Fibroblast of villous mesenchyme (primary cell): ENCODE measurements at places on chromosomes 4 and X. TPM values are rescaled to one million over a fixed set of nuclear protein-coding genes. Genes with fewer than 3 reads are reported as not detected.

Gene NDST4
- not detected in 2 replicates for total RNA-seq

- peak; percentile 45 for DNase-seq
These were observed 89.0 kb downstream of the LUZP4 start for GRCh38 chrX:115378471-115378870.

Gene NXF2B
- not detected in 2 replicates for total RNA-seq

Gene CXCR3
- not detected in 2 replicates for total RNA-seq

- peak; percentile 7 for DNase-seq
These were observed 288.5 kb downstream of the ASMT start for GRCh38 chrX:1903236-1903935.

Gene COL4A5
- 30.0 and 47.1 TPM in 2 replicates for total RNA-seq

DNA sequence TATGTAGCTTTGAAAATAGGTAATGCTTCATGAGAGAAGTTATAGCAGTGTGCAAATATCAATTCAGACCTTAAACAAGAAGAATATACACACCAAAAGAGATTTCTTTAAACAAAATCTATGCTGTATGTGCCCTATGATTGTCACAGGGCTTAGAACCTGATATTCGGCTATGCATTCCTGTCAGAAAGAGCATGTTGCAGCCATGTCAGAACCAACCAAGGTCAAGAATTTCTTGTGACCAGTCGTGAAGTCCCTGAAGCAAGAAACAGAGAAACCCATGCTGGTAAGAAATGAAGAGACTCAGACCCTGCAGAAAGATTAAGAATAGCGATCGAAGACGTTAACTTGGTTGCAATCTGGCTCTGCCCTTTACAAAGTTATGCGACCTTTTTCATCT is 210.3 kb upstream of the SPIN4 start:
- no peak for DNase-seq

Gene SOX3
- total RNA-seq: not detected in 2 replicates

GRCh38 chr4:2274320-2275043 is 12.6 kb upstream of the MXD4 start:
- no peak for DNase-seq

DNA sequence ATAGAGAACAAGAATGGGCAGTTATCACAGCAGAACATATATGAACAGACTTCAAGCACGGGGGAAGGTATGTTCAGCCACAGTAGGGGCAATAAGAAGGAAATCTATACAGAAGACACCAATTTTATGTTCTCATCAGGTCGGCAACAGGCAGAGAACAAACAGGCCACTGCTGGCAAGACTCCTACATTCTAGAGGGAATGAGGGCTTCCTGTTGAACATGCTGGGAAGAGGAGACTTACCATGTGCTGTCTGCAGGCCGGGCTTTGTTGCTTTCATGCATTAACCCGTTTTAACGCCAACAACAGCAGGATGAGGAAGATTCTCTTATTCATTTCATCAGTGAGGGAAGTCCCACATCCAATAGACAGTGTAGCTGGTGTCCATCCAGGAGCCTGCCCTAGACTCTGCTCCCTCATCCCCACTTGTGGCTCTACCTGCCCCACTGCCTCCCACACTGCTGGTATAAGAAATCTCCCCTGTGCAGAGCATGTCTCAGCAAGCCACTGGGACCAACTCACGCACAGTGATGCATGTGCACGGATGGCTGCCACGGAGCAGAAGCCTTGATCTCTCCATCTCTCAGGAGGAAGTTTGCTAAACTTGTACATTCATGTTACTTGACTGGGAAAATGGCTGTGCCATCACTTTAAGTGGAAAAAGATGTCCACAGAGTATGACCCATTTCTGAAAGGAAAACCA is 84.5 kb downstream of the ACOX3 start:
- DNase-seq: peak; percentile 65

- no peak for DNase-seq
These were observed 53.8 kb downstream of the HADH start for GRCh38 chr4:108043526-108043925.

- no peak for DNase-seq
These were observed 252.5 kb downstream of the COL25A1 start for GRCh38 chr4:109049926-109050325.

Gene ASB5
- total RNA-seq: 1.3 and 7.4 TPM in 2 replicates

DNA sequence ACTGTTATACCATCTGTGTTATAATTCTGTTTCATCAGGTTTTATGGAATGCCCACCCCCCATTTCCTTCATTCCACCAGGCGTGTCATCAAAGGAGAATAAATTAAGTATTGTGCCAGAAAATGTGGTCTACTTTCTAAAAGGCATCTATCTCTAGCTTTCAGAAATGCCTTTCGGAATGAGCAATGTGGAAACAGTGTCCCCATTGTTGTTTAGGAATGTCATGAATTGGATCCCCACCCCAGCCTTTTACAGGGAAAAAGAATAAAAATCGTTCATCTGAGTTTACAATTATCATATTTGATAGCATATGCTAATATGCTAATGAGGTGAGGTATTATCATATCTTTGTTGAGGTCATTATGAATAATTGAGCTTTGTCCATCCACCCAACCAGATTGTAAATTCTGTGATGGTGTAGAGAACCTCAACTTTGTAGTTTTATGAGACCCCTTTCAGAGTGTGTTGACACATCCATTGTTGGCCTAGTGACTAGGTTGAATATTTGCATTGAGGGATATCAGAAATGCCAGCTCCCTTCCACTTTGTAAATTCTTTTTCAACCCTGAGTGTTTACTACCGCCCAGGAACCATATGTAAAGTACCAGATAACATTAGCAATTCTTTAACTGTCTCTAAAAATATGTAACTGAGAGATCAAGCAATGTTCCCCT is 56.2 kb upstream of the CCDC160 start:
- no peak for DNase-seq

DNA sequence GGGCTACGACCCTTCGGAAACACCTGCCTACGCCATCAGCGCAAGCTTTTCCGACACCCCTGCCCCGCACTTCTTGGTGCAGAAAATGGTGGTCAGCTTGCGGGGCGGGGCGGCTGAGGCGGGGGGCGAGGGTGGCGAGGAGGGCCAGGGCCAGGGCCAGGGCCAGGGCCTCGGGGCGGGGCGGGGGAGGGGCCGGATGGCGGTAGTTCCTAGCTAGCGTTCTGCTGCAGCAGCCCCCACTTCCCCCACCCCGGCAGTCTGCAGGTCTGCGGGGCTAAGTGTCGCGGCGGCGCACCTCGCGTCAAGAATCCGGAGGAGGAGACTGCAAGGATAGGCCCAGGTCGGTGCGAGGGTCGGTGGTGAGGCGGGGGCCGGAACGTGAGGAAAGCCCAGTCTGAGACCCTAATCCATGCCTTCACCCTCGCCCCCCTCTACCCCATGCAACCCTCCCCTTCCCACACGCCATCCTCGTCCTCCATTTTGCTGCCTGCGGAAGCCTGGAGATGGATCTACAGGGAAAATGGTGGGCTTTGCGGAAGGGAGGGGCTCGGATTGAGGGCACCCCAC is 600 bp downstream of the BEX4 start:
- peak; percentile 4 for DNase-seq

DNA sequence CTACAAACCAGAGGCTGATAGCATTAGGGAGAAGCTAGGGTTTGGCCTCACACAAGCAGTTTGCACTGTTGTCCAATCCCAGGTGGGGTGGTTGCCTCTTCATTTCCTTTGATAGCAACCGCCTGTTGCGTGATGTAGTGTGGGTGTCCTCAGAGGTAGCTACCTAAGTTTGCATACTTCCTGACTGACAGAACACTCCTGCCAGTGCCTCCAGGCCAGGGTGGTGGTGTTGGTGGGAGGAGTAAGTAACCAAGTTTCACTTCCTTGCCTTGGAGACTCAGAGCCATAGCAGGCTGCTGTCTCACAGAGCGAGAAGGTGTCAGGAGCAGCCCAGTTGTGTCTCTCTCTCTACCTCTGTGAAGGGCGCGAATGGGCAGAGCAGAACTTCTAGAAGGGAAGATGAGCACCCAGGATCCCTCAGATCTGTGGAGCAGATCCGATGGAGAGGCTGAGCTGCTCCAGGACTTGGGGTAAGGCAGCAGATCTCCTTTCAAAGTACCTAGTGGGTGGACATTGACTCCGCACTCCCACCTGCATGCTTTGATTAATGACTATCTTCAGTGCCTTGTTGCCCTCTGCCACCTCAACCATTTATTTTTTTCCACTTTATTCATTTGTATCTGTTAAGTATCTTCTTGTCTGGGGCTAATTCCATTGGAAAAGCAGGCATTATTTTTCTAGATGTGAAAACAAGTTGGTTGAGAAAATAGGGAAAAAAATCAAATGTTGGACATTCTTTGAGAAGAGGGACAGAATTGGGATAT is at the start of gene DAPP1:
TSS of gene DAPP1 (plus strand) at position 283 of the 764 bp plus-strand sequence. CDS start at position 370, 87 bp downstream.
- no peak for DNase-seq

DNA sequence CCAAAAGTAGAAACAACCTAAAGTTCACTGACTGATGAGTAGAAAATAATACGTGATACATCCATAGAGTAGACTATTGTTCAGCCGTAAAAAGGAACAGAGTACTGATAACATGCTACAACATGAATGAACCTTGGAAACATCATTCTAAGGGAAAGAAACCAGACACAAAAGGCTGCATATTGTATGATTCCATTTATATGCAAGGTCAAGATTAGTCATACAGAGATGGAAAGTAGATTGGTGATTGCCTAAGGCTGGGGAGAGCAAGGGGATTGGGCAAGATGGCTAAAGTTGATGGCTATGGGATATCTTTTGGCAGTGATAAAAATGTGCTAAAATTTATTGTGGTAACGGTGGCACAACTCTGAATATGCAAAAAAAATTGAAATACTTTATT is 209.1 kb downstream of the RELL1 start:
- no peak for DNase-seq

DNA sequence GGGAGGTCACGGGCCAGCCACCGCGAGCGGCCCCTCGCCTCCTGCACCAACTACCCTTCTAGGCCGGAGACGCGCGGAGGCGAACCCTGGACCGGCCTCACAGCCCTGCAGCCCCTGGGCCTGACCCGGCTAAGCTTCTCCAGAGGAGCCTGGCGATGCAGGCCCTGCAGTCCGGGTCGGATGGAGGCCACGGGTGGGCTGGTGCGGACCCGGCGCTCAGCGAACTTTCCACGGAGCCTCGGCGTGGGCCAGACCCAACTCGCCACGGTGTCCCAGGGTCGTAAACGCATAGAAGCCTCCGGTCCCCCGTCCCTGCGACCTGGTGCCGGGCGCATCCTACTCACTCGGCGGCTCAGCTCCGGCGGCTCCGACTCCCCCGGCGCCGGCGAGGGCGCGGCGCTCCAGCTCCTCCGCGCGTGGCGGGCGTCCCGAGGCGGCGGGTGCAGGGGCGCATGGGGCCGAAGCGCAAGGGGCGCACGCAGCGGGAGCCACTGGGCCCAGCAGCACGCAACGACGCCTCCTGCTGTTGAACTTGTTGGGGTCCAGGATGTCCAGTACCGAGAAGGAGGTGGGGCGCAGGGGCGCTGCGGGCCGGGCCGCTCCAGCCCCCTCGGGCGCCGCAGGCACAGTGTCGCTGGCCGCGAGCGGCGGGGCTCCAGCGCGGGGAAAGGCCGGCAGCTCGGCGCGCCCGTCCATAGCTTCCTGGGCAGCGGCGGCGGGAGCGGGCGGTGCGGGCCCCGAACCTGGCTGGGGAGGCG is 427 bp downstream of the NKX1-1 start:
- DNase-seq: no peak

DNA sequence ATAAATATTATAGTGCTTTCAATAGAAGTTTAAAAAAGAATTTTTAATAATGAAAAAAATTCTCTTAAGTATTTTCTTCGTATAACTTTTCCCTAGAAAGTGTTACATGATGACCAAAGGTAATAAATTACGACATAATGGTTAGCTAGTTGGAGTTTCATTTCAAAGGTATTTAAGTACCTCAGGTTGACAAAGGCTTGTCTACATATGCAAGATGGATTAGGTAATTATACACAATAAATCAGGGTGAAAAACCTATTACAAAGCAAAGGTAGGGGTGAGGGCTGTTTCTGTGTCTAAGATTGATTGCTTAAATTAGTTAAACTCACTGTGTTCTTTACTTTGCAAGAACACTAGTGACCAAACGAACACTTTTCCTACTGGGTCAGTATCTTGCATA is 508.5 kb upstream of the FAT1 start:
- DNase-seq: no peak

- DNase-seq: no peak
These were observed 225.8 kb downstream of the IQCM start for GRCh38 chr4:149589826-149590225.

DNA sequence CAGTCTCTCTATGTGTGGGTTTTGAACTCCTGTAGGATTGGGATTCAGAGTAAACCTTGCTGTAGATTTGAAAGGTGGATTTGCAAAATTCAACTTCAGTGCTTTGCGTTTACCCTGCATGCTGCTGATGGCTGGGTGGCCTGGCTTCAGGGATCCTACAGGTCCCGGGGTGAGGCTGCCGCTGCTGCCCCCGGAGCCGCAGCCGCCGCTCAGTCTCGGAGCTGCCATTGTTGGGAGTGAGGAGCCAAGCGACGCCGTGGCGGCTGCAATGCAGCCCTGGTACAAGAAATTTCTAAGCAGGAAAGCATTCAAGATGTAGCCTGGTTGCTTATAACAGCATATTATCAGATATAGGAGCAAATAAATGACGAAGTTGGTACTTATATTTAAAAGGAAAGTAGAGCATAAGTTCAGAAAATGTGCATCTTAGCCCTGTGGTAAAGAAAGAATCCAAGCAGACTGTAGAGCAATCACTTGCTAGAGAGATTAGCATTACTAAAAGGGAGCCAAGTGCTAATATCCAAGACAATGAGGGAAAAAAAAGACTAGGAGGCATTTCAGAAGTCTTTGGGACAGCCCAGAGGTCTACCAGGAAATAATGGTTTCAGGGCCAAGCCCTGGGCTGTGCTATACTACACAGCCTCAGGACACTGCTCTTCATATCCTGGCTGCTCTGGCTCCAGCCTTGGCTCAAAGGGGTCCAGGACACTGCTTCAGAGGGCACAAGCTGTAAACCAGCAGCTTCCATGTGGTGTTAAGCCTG is 36.9 kb upstream of the CHIC1 start:
- no peak for DNase-seq

DNA sequence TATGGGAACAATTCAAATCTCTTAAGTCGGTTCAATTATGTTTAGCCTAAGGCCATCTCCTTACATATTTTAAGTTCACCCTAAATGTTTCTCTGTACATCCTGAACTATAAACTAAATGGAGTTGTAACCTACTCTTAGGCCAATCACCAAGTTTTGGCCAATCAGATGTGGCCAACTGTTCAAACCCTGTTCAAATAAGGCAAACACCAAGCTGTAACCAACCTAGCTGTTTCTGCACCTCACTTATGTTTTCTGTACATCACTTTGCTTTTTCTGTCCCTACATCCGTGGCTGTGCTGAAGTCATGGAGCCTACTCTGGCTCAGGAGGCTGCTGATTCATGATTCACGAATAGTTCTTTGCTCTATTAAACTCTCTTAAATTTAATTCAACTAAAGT is 165.3 kb downstream of the GASK1B start:
- DNase-seq: no peak

DNA sequence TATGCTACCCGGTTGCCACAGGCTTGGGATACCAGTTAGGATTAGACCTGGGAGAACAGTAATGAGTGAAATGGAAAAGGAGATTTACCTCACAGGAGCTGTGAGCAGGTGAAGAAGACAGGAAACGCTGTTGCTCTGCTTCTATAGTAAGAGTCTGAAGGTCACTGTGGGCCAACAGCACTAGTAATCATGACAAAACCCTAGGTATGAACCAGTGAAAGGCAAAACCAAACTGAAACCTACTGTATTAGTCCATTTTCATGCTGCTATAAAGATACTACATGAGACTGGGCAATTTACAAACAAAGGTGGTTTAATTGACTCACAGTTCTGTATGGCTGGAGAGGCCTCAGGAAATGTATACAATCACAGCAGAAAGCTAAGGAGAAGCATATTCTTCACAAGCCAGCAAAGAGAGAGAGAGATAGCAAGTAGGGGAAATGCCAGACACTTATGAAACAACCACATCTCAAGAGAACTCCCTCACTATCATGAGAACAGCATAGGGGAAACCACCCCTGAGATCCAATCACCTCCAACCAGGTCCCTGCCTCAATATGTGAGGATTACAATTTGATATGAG is 736.7 kb upstream of the INTU start:
- no peak for DNase-seq
